ENCODE measurements at places on chromosomes 3 and 15. TPM values are rescaled to one million over a fixed set of nuclear protein-coding genes. Genes with fewer than 3 reads are reported as not detected.

The LOXL1 gene
- total RNA-seq: 7.7 TPM

The TMEM212 gene
- total RNA-seq: not detected

The ZNF662 gene
- 2.4 TPM for total RNA-seq

The MUC13 gene
- total RNA-seq: 0.19 TPM

The SLC12A1 gene
- total RNA-seq: not detected

The NEDD4 gene
- total RNA-seq: 4.5 TPM

The GTF2E1 gene
- 3.1 TPM for total RNA-seq

The EIF4E3 gene
- total RNA-seq: 9.4 TPM

DNA sequence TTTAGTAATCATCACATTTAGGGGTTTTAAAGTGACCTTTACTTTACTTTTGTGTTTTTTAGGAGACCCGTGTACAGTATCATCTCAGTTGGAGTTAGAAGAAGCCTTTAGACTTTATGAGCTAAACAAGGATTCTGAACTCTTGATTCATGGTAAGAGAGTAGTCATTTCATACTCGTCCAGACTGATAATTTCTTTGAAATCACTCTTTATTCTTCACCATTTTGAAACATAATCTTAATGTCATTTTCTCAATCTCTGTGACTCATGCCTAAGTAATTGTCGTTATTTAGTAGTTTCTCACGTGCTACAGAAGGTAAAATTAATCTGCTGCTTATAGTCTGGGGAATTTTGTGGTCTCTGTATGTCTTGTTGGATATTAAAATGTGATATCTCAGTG is 37.7 kb downstream of the PRKCI start:
- DNase-seq: no peak

DNA sequence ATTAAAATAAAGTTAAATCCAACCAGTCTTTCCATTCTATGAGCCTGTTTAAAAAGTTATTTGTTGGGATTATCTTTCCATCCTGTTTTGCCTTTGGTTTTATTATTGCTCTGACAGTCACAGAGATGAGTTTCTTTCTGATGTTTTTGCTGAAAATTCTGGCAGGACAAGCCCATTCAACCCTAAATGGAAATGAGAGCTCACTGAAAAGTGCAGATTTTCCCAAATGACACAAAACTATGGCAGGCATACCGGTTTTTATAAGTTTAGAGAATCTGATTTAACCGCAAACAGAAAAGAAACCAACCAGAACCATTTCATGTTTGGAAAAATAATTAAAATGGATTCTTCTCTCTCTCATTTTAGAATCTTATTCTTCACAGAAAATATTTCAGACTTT is 238.1 kb upstream of the SGO1 start:
- DNase-seq: no peak

DNA sequence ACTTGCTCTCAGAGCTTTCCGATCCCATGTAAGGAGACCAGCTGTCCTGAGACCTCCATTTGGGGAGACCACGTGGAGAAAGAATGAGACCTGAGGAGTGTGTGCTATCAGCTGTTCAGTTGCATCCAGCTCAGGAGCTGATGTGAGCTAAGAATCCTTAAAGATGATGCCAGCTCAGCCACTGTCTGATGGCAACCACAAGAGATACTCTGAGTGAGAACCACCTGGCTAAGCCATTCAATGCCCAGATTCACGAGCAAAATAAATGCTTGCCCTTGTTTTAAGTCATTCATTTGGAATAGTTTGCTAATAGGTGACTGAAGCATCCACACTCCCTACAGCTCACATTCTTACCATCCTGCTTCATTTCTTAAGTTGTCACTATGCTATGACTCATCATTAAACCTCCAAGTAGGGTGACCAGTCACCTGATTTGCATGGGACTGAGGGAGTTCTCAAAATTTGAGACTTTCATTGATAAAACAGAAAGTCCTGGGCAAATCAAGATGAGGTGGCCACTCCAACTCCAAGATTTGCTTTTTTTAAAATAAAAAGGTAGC is 56.4 kb downstream of the SPTSSB start:
- no peak for DNase-seq

DNA sequence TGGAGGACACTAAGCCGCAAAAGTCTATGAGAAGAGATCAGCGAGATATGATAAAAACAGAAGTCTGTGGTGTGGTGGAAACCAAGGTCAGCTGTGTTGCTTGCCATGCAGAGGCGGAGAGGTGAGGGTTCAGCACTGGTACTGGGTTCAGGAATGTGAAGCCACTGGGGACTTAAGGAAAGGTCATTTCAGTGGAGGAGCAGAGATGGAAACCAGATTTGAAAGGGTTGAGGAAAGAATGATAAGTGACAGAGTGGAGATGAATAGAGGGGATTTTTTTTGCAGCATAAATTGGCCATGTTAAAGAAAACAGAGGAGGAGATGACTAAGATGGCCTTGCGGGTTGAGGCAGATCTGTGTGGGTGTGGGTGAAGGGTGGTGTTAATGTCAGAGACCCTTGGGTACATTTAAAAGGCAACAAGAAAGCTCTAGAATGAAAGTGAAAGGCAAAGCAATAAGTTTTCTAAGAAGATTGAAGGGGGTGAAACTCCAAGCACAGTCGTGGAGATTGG is 265.5 kb downstream of the ADAMTSL3 start:
- no peak for DNase-seq

DNA sequence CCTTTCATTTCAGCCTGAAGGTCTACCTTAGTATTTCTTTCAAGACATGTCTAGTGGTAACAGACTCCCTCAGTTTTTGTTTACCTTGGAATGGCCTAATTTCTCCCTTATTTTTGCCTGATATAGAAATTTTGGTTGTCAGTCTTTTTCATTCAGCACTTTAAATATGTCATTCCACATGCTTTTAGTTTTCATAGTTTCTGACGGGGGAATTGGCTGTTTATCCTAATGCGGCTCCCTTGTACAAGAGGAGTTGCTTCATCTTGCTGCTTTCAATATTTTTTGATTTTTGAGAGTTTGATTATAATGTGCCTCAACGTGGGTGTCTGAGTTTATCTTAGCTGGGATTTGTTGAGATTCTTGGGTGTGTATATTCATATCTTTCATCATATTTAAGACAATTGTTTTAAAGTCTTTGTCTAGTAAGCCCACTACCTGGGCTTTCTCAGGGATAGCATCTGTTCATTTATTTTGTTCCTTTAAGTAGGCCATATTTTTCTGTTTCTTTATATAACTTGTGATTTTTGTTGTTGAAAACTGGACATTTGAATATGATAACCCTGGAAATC is 51.1 kb upstream of the PYDC2 start:
- no peak for DNase-seq

GRCh38 chr3:116390318-116390717 is 55.0 kb downstream of the LSAMP start:
- no peak for DNase-seq

GRCh38 chr3:185900228-185900627 is 37.6 kb downstream of the TRA2B start:
- DNase-seq: no peak

- DNase-seq: no peak
Observed at GRCh38 chr3:153113541-153113940, 48.5 kb upstream of the RAP2B start.

GRCh38 chr3:142850395-142851023 is 38.4 kb downstream of the PCOLCE2 start:
- no peak for DNase-seq

GRCh38 chr15:46413799-46414198 is 779.0 kb downstream of the SQOR start:
- no peak for DNase-seq

GRCh38 chr15:60128000-60128376 is 123.9 kb downstream of the FOXB1 start:
- no peak for DNase-seq

GRCh38 chr3:147872568-147872967 is 463.4 kb downstream of the ZIC1 start:
- no peak for DNase-seq

DNA sequence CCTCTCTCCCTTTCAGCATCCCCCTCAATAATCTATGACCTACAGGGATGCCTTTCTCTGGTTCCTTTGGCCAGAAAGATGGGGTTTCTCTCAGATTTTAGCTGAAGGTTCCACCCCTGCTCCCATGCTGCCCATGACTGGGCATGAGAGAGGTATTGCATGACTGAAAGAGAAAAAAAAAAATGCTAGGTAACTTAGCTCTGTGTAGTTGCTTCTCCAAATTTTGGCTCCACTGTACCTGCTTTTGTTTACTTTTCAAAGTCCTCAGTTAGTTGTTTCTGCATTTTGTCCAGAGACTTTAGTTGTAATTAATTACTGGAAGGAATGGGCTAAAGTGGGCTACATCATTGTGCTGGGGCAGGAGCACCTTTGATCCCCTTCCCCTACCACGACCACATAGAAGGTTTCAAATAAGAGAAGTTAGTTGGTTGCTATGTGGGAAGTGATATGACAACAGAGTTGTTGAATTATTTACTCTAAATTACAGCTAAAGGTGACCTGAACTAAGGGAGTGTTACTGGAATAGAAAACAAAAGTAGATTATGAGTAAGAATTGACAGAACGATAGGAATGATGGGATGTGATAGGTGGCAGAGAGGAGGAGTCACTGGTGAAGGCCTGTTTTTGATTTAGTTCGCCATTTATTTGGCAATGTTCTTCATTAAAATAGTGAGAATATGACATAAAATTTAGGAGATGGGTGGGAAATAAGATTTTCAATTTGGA is 605.4 kb upstream of the NR2F2 start:
- DNase-seq: no peak

- no peak for DNase-seq
Observed at GRCh38 chr15:58444658-58445332, 13.0 kb downstream of the LIPC start.

- no peak for DNase-seq
Observed at GRCh38 chr3:130707902-130708601, 38.6 kb downstream of the PIK3R4 start.
